Brain microvascular endothelial cell (primary cell): ENCODE measurements at places on chromosomes 5 and 9.

- DNase-seq = no peak
Measured at GRCh38 chr5:147675168-147675567, 107.4 kb downstream of the JAKMIP2 start.

- peak; percentile 47 for DNase-seq
Measured at GRCh38 chr5:8633696-8634095, 764.7 kb downstream of the MTRR start.

GRCh38 chr5:132489051-132489770 lies 1.4 kb downstream of the IRF1 start:
- no peak for DNase-seq

- no peak for DNase-seq
Measured at GRCh38 chr5:178117923-178118701, 4.8 kb downstream of the N4BP3 start.

GRCh38 chr5:167769846-167770413 lies 521.5 kb upstream of the WWC1 start:
- no peak for DNase-seq

DNA sequence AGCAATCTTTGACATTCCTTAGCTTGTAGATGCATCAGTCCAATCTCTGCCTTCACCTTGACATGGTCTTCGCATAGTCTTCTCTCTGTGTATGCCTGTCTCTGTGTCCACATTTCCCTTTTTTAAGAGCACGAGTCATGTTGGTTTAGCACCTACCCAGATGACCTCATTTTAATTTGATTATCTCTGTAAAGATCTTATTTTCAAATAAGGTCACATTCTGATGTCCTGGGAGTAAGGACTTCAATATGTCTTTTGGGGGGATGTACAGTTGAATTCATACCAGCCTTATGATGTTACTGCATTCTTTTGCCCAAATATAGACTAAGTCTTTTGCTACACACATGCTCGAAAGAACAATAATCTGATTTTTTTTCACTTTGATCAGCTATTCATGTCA lies 6.9 kb downstream of the KCTD16 start:
- no peak for DNase-seq

DNA sequence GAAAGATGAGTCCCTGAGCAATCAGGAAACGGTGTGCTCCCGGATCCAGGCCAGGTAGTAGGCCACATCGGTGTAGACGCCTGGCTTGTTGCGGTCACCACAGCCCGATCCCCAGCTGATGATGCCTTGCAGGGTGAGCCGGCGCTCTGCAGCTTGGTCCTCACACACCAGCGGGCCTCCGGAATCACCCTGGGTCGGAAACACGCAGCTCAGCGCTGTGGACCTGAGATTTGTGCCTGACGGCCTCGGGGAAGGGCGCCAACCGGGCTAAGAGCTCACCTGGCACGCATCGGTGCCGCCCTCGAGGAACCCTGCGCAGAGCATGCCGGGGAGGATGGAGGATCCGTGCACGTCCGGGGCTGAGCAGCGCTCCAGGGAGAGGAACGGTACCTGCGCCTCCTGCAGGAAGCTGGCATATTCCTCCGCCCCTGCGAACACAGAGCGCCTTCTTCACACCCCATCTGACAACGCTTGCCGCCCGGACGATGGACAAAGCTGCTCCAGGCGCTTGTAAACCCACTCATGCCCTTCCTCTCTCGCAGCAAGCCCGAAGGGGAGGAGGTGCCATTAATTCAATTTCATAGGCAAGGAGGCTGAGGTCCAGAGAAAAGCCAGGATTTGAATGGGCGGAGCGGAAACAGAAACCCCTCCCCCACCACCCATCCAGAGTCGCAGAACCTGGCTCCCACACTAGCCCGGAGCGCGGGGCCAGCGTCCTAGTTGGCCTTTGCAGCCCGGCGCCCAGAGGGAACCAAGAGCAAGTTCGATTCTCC lies 2.0 kb upstream of the PFN3 start:
- DNase-seq = no peak

- no peak for DNase-seq
Measured at GRCh38 chr9:98215821-98216220, 23.4 kb upstream of the CORO2A start.

DNA sequence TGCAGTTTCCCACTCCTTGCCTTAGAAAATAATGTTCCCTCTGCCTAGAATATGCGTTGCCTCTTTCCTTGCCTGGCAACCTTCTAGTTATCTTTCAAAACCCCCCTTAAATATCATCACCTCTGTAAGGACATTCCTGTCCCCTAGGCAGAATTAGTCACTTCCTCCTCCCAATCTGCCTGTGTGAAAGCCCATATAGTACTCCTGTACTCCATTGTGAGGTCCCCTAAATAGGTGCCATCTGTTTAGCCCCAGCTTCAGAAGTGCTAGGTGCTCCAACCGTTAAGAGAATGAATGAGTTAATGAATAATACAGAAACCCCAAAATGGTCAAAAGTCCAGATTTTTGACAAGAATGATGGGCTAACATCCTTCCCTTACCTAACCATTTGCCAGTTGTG lies 181.4 kb downstream of the GDNF start:
- no peak for DNase-seq

DNA sequence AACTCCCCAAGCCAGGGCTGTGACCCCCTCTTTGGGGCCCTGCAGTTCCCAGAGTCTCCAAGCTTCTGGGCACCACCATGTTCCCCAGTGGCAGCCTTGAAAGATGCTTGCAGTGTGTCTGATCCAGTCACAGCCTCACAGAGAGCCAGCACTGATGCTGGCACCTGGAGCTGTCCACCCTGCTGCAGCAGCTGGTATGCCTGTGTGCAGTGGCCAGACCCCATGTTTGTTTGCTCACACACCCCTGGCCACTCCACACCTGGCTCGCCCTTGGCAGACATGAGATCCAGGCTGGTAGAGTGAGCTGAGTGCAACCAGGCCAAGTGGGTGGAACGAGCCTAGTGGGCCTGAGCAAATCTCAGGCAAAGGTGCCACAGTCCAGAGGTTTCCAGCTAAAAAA lies 106.0 kb downstream of the C9orf50 start:
- no peak for DNase-seq

- no peak for DNase-seq
Measured at GRCh38 chr9:74172874-74173273, 324.3 kb upstream of the RORB start.

DNA sequence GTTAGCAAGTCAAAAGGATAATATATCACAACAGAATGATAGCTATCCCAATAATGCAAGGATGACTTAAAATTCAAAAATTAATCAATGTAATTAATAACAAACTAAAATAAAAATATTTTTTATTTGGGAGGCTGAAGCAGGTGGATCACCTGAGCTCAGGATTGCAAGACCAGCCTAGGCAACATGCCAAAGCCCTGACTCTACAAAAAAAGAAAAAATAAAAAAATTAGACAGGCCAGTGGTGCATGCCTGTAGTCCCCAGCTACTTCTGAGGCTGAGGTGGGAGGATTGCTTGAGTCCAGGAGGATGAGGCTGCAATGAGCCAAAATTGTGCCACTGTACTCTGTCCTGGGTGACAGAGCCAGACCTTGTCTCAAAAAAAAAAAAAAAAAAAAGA lies 399.3 kb downstream of the ADGRV1 start:
- DNase-seq = no peak
